ENCODE measurements at places on chromosomes 2 and 18.

GRCh38 chr2:143696651-143697050, 567.4 kb downstream of the ARHGAP15 start:
- no peak for DNase-seq

DNA sequence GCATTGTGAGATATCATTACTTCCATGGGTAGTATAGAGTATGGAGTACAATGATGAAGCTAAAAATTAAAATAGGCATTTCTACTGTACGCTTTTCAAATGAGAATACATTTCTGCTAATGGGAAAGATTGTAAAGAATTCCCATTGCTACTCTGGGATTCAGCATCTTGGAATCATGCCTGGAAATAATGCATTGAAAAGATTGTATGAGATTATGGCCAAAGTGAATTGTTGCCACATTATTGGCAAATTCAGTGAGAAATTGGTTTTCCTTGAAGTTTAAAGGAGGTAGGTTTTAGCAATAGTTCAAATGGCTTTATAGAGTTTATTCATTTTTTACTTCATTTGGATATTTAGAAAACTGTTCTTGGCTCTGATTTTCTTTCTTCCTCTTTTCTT, 157.9 kb downstream of the GULP1 start:
- no peak for DNase-seq

GRCh38 chr2:179298666-179299065, 34.0 kb upstream of the SESTD1 start:
- no peak for DNase-seq

DNA sequence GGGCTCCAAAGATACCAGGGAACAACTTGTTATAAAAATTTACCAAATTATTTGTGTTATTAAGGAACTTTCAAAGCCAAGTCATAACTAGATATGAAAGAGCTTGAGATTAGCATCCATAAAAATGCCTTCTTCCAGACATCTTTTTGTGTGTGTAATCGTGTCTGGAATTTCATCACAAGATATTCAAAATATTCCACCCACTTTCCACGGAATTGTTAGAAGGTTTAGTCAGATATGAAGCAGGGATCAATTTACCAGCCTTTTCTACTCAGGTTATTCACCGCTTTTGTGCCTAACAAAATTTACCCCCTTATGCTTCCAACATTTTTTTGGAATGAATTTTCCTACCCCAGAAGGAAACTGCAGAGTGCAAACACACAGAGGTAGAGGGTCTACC, 130.2 kb upstream of the ACVR2A start:
- no peak for DNase-seq

Measured in hippocampal formation (tissue), 2 donors.